ENCODE measurements at places on chromosomes 5 and 9. TPM values are rescaled to one million over a fixed set of nuclear protein-coding genes. Genes with fewer than 3 reads are reported as not detected.

GRCh38 chr9:109251080-109251775 is 69.6 kb downstream of the EPB41L4B start:
- H3K27ac ChIP-seq, result no peak overlapping the region
- DNase-seq, result no peak
- no peaks in the 10 kb centered on the region for H3K4me1 ChIP-seq
- H3K4me3 ChIP-seq, result no peak overlapping the region

- H3K36me3 ChIP-seq, result no peaks in the 10 kb centered on the region
- no peak for DNase-seq
- H3K27ac ChIP-seq, result no peak overlapping the region
Measured at GRCh38 chr5:115541611-115542010, 3.0 kb downstream of the FEM1C start.

Gene ADAMTS13
- 3.6 TPM for total RNA-seq

Gene CAVIN4
- 1.3 TPM for total RNA-seq

DNA sequence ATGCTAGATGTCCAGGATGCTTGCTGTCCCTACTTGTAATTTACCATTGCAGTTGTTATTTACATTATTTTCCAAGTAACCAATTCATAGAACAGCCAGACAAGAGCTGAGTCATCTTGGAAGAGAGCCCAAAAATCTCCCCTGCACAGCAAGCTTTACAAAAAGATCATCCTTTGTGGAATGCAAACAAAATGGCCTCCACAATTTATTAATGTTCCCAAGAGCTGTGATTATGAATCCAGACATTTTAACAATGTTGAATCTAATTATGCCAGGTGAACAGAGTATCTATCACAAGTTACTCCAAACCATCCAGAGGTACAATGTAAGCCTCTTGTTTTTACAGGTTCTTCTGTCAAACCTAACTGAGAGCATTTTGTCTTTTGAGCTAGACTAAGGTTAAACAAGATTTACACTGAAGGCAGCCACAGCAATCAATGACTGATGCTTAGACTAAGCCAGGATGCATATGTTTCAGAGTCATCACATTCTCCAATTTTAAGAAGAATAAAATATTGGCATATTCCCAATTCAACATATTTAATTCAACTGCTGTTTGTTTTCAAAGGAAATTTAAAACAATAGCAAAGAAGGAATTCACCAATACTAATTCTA is 95.3 kb upstream of the SLC12A2 start:
- H3K36me3 ChIP-seq, result no peaks in the 10 kb centered on the region
- no peak overlapping the region for H3K27ac ChIP-seq
- H3K4me3 ChIP-seq, result no peak overlapping the region
- H3K4me1 ChIP-seq, result peaks cover 2% of the 10 kb centered on the region
- H3K27me3 ChIP-seq, result no peaks in the 10 kb centered on the region
- no peak for DNase-seq

Gene TMC1
- total RNA-seq, result 2.9 TPM

Gene CD180
- 3.0 TPM for total RNA-seq

DNA sequence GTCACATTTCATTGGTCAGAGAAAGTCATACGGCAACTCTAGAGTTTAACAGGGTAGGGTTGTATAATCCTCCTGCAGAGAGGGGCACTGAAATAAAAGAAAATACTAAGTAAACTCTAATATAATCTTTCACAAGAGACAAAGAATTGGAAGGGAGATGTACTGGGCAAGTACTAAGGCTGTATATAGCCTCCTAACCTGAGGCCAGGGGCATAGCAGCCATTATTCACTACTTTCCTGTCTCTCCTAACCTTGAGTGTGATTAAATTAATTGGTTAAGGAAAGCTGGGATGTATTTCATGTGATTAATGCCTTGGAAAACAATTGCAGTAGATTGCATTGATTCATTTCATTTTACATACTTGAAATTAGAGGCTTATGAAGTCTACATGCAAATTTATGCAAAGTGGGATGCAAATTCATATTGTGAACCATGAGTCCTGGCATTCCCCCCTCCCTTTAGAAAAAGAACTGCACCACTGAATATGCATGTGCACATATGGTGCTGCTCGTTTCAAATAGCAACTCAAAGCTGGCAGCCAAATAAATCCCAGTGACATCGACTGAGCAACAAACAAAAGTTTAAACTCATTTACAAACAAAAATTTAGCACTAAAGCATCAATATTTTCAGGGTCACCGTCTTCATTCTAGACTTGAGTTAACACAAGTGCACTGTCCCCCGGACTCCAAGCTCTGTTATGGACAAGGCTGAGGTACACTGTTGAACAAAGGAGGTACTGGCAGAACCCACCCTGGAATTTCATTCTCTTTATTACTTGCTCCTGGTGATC is 70.0 kb downstream of the DMAC1 start:
- no peaks in the 10 kb centered on the region for H3K4me1 ChIP-seq
- no peaks in the 10 kb centered on the region for H3K27me3 ChIP-seq
- DNase-seq, result no peak
- H3K4me3 ChIP-seq, result no peak overlapping the region
- no peak overlapping the region for H3K27ac ChIP-seq
- H3K36me3 ChIP-seq, result no peaks in the 10 kb centered on the region

DNA sequence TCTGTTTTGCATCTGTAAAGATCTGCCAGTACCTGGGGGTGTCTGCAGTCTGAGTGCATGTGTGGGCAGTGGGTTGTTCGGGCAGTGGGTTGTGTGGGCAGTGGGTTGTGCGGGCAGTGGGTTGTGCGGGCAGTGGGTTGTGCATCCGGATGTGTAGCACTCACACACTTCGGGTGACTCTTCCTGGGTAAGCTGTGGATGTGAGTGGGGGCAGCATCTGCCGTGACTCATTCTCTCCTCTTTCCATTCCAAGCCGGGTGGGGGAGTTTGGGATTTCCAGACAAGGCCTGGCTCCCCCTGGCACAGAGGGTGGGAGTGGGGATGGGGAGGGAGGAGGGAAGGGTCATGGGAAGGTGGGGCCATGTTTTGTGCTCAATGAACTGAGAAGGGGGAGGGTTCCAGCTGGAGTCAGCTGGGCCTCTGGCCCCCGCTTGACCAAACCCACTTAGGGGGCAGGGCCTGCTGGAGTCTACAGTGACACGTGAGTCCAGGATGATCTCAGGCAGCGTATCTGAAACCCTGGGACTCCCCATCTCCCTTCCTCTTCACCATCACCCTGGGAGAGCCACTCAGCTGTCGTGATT is 8.3 kb downstream of the CRB2 start:
- H3K36me3 ChIP-seq, result no peaks in the 10 kb centered on the region
- no peaks in the 10 kb centered on the region for H3K27me3 ChIP-seq
- no peaks in the 10 kb centered on the region for H3K4me1 ChIP-seq
- H3K27ac ChIP-seq, result no peak overlapping the region

Gene DDX4
- total RNA-seq, result not detected
